Activated CD8-positive, alpha-beta T cell treated with anti-CD3 and anti-CD28 coated beads, Interleukin-2, amount 10 ng/mL, durations not matched to agents 7 days and 5 days (primary cell): ENCODE measurements at places on chromosomes 3 and 15. TPM values are rescaled to one million over a fixed set of nuclear protein-coding genes. Genes with fewer than 3 reads are reported as not detected.

Gene BNC1
- not detected for total RNA-seq

Gene MINAR1
- total RNA-seq: 0.57 TPM

Gene TERC
- total RNA-seq: 6.9 TPM

Gene TMEM45A
- 0.29 TPM for total RNA-seq

Gene FANCD2
- 66.9 TPM for total RNA-seq

Gene CCR8
- 0.94 TPM for total RNA-seq

Gene CYP19A1
- not detected for total RNA-seq

Gene TYRO3
- 0.29 TPM for total RNA-seq

Gene BMF
- total RNA-seq: 2.2 TPM

- DNase-seq: no peak
These were observed 84.3 kb downstream of the RPLP1 start for GRCh38 chr15:69536726-69537512.

- DNase-seq: no peak
These were observed 32.1 kb upstream of the KCNMB2 start for GRCh38 chr3:178504128-178504527.

GRCh38 chr15:85474700-85475316 is 94.4 kb downstream of the AKAP13 start:
- DNase-seq: no peak

DNA sequence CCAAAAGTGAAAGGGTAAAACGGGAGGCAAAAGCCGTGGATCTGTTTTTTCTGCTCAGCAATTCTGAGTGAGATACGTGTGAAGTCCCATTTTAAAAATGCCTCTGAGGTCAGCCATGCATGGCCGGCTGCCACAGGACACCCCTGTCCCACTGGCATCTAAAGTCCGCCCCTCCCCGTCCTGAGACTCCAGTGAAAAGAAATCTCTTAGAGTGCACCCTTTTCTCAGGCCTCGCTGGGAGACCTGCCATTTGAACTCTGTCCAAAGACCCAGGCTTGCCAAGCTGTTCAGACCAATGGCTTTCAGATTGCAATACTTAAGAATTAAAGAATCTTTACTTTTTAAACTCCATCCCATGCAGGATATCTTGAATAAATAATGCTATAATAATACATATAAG is 61.0 kb upstream of the SLC24A5 start:
- no peak for DNase-seq

- DNase-seq: no peak
These were observed 102.6 kb downstream of the ALDH1A2 start for GRCh38 chr15:57962887-57963286.

DNA sequence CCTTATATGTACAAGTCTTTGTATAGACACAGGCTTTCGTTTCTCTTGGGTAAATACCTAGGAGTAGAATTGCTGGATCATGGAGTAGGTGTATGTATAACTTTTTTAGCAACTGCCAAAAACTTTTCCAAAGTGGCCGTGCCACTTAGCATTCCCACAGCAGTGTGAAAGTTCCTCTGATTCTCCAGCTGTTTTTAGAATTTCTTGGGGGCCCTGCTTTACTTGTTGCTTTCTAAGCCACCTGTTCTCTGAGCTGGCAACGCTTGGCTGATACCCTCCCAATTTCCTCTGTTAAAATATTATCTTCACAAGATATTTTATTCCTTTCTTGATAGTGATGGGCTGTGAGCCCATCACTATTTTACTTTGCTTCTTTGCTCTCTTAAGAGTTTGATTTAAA is 19.2 kb downstream of the LIMD1 start:
- DNase-seq: no peak

DNA sequence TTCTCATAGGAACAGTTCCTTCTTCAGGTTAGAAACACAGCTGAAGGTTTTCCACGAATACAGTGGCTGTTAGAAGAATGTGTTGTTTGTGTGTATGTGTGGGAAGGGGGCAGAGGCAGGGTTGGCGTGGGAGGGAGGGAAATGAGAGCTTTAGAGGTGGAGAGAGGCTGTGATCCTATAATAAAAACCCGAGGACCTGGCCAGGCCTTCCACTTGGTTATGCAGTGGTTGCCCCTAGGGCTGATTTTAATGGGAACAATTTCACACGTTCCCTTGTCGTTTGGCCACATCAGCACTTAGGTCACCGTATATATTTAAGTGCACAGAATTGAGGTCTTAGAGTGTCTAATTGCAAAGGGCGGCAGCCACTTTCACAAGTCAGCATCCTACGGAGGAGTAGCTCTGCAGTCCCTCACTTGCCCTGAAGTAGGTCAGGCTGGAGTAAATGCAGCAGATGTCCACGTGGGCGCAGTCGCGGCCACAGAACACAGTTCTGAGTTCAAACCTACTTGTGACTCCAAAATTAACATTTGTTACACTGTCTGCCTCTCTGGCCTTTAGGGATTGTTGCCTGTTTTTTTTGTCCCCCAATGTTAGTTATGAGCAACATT is 85.6 kb downstream of the PDCD6IP start:
- no peak for DNase-seq

- no peak for DNase-seq
These were observed 52.3 kb upstream of the ITGA11 start for GRCh38 chr15:68484220-68484619.

GRCh38 chr3:161067335-161067734 is 37.8 kb downstream of the B3GALNT1 start:
- DNase-seq: no peak

DNA sequence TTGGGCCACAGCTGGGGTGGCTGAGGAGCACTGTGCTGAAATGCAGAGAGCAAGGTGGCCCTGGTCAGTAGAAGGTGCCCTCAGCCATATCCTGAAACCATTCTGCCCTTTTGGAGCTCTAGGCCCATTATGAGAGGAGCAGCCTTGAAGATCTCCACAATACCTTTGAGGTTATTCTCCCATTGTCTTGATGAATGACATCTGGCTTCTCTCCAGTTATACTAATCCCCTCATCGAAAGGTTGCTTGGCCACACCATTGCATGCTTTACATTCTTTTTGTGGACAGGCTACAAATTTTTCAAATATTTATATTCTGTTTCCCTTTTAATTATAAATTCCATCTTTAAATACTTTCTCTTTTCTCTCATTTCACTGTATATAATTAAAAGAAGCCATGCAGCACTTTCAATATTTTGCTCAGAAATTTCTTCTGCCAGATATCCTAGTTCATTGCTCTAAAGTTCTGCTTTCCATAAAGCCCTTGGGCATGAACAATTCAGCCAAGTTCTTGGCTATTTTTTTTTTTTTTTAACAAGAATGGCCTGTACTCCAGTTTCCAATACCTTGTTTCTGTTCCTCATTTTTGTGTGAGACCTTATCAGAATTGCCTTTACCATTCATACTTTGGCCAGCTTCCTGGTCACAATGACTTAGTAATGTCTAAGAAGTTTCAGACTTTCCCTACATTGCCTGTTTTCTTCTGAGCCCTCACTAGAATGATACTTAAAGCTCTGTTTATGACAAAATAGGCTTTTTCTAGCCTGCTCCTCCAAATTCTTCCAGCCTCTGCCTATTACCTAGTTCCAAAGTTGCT is 138.9 kb upstream of the SGO1 start:
- DNase-seq: no peak

- DNase-seq: no peak
These were observed 81.9 kb downstream of the MECOM start for GRCh38 chr3:169581633-169582032.

DNA sequence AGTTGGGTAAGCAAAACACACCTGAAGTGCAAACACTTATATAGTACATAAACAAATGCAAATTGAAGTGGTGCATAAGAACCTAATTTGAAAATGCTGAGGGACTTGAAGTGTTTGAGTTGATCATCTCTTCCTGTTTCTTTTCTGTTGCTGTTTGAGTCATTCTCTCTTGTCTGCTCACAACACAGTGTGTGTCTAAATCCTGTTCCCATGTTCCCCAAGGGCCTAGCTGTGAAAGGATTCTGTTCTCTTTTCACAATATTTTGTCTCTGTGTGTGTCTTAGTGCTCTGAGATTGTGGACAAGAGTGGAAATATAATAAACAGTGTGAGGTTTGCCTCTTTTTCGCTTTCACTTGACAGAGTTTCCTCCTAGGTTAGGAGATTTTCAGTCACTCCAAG is 6.1 kb downstream of the CD96 start:
- DNase-seq: no peak

DNA sequence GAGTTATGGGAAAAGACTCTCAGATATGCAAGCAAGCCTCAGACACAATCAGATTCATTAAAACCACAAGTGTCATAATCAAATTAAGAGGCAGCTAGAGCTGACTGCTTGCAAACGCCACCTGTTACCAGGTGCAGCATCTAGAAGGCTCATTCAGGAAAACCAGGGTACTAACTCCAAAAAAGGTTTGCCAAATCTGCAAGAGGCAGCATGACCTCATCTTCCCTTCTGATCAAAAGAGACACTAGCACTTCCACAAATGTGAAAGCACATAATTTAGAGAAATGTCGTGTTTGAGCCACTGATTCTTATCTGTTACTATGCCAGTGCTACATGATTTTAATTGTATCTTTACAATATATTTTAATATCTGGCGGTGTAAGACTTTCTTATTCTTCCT is 123.3 kb upstream of the NANOGP8 start:
- DNase-seq: no peak

- no peak for DNase-seq
These were observed 99.2 kb downstream of the AGBL1 start for GRCh38 chr15:86178845-86179244.

DNA sequence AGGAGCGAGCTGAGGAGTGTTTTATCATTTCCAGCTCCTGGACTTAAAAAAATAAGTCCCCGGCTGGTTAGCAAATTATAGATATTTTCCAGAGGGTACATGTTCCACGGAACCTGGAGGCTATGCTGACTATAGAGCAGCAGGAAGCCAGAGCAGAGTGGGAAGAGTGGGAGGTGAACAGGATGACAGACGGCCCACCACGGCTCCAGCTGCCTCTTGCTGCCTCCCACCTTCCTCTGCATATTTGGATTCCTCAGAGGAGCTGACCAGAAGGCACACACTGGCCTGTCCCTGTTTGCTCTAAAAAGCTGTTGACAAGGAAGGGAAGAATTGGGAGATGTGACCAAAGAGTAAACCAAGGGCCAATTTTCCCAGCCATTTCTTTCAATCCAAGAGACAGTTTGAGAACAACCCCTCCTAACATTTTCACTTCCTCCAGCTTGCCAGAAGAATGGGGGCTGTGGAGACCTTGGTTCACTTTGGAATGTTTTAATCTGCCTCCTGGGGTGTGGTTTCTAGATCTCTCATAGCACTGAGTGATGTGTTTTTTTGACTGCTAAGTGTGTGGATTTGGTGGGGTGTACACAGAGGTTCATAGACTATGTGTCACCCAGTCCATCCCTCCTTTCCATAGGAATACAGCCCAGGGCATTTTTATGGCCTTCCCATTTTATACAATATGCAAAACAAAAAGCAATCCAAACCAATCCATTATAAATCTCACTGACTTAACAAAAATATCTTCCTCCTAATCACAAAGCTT is 36.8 kb downstream of the HGD start:
- DNase-seq: no peak
